ENCODE measurements at places on chromosomes 12 and 14.

DNA sequence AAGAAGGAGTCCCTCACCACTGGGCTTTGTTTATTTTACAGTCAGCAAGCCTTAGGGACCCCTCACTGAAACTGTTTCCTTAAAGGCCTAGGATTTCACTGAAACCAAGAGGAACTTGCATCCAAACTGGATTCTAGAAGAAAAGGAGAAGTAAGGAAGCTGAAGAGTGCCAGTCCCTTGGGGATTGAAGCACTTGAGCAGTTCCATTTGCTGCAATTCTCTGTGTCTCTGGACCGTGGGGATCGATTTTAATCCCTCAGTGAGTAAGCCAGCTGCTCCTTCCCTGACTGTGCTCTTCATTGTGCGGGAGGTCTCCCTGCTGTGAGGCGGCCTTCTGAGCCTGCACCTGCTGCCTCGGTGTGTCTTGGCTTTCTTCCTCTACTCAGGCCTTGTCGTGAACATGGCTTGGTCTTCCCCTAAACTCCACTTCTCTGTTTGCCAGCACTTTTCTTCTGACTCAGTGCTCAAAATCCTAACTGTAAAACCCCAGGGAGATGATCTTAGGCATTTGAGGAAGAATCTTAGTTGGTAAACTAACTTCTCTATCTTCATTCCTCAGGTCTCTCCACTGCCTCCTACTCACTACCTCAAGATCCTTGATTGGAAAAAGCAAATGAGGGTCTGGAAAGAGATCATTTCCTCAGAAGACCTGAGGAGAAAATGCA lies 132.6 kb downstream of the SLC38A6 start:
- no peak for DNase-seq

GRCh38 chr12:6535960-6536847 lies 1.9 kb downstream of the GAPDH start:
- peak; percentile 64 for DNase-seq

GRCh38 chr14:95547272-95547625 lies 12.4 kb downstream of the GLRX5 start:
- DNase-seq: no peak

GRCh38 chr14:22500954-22501726 lies 87.9 kb downstream of the DAD1 start:
- DNase-seq: no peak

GRCh38 chr12:11922361-11922760 lies 148.4 kb upstream of the BCL2L14 start:
- DNase-seq: no peak

- no peak for DNase-seq
Measured at GRCh38 chr12:130945786-130946492, 7.8 kb upstream of the ADGRD1 start.

GRCh38 chr12:94636462-94637085 lies 13.8 kb downstream of the TMCC3 start:
- no peak for DNase-seq

DNA sequence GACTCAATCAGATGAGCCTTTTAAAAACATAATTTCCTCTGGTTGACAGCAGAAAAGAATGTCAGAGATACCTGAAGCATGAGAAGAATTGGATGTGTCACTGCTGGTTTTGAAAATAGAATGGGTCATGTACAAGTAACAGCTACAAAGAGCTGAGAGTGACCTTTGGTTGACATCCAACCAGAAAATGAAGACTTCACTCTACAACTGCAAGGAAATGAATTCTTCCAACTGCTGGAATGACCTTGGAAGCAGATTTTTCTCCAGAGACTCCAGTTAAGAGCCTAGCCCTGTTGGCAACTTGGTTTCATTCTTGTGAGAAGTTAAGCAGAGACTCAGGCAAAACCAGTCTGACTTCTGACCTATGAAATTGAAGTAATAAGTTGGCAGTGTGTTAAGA lies 505.9 kb downstream of the SLC16A7 start:
- no peak for DNase-seq

DNA sequence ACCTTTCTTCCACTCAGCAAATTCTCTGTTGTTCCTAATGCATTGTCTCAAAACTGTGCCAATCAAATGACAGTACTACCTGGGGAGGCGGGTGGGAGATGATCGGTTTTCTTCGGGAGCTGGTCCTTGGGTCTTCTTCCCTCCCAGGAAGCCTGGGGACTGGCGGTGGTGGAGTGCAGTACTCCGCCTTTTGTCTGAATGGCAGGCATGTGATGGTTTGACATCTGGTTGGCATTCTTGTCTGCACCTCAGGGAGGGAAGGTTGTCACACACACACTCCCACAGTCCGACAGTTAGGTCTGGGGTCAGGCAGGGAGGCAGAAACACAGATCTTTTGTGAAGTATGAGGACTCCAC lies 114.8 kb downstream of the SNAPC1 start:
- DNase-seq: no peak

DNA sequence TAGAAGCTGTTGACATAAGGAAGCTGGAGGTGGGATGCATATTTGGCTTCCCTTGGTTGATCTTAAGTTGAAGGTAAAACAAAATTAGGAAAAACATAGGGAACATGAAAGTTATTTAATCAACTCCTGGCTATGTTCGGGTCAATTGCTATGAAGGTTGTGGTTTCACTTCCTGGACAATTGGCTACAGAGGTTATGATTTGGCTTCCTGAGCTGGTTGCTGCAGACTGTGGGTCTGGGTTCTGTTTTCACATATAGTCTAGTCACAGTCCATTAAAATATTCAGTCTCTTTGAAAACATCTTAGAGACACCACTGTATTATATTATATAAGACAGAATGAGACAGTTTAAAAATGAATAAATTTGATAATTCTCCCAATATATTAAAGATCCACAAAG lies 895.2 kb upstream of the USP15 start:
- no peak for DNase-seq

DNA sequence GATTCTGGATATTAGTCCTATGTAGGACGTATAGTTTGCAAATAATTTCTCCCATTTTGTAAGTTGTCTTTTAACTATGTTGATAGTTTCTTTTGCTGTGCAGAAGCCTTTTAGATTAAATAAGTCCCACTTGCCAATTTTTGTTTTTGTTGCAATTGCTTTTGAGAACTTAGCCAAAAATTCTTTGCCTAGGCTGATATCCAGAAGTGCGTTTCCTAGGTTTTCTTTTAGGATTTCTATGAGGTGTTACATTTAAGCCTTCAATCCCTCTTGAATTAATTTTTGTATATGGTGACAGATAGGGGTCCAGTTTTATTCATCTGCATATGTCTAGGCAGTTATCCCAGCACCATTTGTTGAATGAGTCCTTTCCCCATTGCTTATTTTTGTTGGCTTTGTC lies 264.4 kb upstream of the OR4E1 start:
- DNase-seq: no peak

- no peak for DNase-seq
Measured at GRCh38 chr14:68788275-68788995, 4.4 kb downstream of the ZFP36L1 start.

DNA sequence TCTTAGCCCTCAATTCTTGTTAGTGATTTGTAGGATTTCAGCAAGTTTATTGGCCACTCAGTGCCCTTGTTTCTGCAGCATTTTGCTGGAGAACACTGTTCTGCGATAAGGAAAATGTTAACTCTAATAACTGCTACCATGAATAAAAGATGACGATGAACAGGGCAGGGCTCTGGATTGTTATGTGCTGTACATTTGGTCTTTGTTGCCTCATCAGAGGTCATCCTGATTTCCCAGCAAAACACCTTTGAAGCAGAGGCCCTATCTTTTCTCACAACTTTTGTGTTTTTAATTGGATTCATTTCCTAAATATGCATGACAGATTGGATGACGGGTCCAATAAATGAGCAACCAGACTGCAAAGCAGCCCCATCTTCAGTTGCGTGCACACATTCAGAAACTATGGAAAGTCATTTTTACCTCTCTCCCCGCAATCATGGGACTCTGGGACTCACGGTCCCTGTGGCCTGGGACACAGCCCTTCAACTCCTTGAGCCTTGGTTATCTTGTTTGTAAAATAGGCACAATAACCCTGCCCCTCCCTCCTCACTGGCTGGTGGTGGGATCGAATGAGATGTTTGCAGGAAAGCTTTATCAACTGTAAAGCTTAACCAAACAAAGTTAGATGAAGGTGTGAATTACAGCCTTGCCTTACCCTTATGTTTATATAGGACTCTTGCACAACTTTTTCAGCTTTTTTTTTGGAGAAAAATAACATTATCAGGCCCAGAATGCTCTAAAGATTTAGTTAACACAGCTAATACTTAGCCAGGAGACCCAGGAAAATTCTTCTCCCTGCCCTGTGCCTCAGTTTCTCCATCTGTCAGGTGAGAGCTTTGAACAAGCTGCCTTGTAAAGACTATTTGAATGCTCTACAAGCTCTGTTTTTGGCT lies 45.4 kb downstream of the RPH3A start:
- DNase-seq: no peak

DNA sequence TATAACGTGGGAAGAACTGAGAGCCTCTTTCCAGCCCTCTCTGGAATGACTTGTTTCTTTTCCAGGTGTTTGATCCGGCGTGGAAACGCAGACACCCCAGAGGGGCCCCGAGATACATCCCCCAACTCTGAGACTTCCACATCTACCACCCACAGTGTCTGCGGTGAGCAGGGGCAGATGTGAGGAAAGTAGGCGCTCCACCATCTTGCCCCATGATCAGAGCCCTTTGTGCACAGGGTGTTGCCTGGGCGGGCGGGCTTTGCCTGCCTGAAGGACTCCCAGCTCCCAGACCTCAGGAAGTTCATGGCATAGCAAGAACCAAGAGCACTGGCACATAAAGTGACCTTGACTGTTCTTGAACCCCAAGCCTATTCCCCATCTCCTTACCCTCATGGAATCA lies 2.8 kb downstream of the CARMIL3 start:
- peak; percentile 33 for DNase-seq

DNA sequence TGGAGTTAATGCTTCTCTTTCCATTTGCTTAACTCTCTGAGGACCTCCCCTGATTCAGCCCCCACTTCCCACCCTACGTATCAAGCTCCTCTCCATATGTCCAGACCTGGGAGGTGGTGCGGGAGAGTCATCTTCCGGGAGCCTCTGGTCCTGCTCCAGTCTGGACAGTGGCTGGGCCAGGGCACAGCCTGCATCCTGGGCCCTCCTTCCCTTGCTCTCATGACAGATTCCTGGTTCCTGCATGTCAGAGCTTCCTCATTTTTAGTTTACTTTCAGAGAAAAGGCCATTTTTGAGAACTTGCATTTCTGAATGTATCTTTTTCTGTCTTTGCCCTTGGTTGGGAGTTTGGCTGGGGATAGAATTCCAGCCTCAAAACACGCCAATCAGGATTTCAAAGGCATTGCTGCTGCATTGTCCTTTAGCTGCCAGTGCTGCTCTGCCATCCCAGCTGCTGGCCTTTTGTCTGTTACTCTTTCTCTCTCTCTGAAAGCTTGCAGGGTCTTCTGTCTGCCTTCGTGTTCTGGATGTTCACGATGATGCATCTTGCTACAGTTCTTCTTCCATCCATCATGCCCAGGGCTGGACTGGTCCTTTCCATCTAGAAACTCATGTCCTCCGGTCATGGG lies 54.7 kb downstream of the SLC6A12 start:
- DNase-seq: no peak

- no peak for DNase-seq
Measured at GRCh38 chr14:78081245-78081644, 88.9 kb upstream of the NRXN3 start.

DNA sequence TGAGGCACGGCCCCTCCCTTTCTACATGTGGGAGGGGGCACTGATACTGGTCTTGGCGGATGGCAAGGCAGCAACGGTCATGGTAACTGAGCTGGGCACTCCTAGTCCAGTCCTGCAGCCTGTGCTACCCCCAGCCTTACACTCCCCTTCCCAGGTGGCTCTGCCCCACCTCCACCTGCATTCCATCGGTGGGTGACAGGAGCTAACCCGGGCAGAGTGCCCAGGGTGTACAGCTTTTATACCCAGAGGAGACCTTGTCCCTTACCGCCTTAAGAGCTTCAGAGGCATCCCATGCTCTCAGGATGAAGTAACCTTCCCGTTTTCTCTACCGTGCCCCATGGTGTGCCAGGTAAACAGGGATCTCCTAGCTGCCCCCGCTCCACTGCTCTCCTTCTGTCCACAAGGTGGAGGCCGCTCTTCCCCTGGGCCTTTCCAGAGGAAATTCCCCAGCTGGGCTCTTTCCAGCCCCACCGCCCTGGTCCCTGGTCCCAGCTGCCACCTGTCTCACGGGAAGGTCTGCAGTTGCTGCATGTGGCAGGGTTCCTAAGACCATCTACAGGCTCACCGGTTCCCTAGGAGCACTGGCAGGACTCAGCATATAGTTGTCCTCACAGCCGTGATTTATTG lies 20.5 kb downstream of the BRI3BP start:
- DNase-seq: no peak

- DNase-seq: no peak
Measured at GRCh38 chr12:29818916-29819623, 35.3 kb upstream of the TMTC1 start.

DNA sequence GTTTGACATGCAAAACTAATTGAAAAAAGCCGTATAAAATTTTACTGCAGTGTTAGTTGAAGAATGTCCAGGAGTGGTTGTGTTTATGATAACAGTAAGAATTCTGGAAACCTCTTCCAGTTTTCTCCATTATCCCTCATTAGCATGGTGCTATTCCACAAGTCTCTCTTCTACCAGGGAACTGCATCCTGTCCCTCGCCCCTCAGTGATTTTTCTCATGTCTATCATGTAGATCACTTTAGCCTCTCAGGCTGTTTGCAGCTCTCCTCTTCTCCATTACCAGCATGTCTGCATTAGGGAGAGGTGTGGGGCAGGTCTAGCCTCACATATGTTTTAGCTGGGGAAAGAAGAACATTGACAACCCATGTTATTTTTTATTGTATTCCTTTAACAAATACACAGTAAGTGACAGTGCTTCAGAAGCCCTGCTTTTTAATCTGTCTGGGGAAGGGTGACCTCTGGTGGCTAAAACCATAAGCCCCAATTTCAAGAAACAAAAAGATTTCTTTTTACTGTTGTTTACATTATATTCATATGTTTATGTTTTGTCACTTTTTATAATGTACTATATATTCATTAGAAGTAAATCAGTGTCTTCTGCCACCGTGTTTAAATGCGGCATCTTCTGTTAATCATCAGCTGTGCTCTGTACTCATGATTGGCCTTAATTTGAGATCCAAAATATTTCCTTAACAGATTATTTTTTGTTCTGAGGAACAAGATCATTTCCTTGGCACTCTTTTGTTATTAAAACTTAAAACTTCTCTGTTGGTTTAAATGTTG lies 70.7 kb downstream of the RASSF8 start:
- DNase-seq: no peak

DNA sequence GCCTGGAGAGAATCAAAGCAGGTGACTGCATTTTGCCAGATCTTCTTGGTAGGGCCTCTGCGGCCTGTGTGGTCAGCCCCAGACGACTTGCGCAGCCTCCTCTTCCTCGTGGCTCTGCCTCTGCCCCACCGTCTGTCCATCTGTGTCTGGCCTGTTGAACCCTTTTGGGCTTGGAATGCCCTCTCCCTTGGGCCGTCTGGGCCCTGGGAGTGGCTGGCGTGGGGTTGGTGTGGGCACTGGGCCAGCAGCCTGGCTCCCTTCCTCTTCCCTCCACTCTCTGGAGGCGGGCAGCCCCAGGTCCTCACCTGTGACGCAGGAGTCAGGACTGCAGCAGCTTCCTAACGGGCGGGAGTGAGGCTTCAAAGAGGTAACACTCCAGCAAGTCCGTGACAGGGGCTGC lies 9.7 kb upstream of the CCDC197 start:
- DNase-seq: no peak

Measured in ascending aorta (tissue), 2 donors.